Fibroblast of skin of left biceps (primary cell): ENCODE measurements at places on chromosomes 2 and 18.

DNA sequence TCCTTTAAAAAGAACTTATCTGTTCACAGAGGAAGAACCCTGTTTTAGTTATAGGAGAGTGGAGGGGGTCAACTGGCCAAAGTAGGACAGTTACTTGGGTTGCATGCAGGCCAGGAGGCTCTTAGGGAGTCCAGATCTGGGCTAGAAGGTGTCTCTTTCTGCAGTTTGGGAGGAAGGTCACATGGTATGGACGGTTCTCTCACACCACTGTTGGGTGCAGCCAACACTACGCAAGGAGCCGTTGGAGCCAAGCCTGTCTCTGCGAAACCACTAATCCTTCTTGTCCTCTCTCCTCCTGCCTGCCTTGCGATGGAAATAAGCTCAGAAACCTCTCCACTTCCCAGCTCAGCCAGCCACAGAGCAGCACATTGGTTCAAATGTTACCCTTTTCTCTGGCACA, 105.9 kb upstream of the TGFA start:
- no peak for DNase-seq

DNA sequence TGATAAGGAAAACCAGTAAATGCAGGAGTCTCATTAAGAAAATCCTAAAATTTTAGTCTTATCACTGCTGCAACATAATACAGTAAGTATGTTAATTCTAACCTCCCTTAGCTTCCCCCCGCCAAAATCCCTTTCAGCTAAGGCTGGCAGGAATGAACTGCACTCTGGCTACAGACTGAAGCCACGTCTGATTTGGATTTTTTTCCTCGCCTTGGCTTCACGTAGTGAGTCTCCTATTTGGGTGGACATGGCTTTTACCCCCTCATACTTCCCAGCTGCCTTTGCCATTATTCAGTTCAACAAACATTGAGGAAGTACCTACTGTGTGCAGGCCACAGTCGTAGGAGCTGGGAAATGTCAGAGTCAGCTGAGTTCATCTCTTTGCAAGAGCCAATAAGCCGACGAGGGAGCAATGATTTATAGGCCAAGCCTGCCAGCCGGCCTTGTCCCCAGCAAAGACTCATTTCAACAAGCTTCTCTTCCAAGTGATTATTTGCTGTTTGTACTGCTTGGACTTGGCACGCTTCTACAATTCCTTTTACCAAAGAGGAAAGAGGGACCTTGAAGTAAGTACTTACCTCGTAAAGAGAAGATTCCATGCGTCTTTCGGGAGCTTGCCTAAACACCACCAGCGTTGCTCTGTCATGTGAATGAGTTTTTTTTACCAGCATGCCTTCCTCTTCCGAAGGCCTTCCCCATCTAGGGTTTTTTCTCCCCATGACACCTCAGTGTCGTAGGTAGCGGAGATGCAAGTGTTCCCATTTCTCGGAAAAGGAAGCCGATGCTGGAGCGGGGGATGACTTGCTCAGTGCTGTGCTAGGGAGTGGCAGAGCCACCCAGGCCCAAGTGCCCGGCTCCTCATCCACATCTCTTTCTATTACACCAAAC, 138.6 kb downstream of the KLHL29 start:
- no peak for DNase-seq

DNA sequence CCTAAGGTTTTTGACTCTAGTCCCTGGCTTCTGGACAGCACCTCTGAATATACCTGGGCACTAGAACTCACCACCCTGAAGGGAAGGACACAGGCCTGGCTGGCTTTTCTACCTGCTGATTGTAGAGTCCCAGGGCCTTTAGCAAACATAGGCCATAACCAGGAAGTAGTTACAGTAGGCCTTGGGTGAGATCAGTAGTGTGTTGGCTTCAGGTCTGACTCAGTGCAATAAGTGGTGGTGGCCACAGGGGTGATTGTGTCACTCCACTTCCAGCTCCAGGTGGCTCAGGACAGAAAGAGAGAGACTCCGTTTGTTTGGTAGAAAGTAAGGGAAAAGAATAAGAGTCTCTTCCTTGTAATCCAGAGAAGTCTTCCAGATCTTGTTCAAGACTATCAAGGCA, 101.7 kb upstream of the LGALSL start:
- no peak for DNase-seq

- DNase-seq: no peak
These were observed 495 bp upstream of the ASIC4 start for GRCh38 chr2:219513787-219514186.

- no peak for DNase-seq
These were observed 324.5 kb upstream of the MYT1L start for GRCh38 chr2:2655453-2656114.

DNA sequence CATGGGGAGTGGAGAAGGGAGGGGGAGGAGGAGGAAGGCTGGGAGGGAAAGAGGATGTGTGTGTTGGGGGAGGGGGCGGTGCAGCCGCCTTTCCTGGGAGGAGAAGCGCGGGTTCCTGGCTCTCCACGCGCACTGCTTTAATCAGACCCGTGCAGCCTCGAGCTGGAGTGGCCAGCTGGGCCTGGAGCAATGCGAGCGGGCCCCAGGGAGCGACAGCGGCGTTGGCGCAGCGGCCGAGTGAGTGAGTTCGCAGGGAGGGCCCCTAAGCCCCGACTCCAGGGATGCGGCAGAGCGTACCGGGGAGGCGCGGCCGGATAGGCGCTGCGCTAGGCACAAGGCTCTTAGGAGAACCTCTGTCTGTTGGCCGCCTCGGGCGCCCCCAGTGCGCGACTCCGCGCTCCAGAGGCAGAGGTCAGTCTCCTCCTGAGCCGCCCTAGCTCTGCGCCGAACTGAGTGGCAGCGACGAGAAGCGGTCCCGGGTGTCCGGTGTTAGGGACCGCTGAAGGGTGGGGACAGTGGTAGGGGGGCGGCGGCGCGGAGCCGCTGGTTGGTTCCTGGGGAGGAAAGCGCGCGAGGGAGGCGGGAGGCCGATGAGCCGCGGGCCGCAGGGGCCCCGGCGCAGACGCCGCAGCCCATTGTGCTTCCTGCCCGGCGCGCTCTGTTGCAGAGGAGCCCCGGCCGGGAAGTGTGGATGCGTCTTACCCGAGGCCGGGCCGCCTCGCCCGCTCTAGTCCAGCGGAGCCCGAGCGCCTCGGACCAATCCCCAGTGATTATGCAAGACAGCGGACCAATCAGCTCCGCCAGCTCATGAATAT, 455 bp upstream of the DLX1 start:
- DNase-seq: peak; percentile 90

- no peak for DNase-seq
These were observed 514.1 kb downstream of the CPS1 start for GRCh38 chr2:211070547-211070946.

DNA sequence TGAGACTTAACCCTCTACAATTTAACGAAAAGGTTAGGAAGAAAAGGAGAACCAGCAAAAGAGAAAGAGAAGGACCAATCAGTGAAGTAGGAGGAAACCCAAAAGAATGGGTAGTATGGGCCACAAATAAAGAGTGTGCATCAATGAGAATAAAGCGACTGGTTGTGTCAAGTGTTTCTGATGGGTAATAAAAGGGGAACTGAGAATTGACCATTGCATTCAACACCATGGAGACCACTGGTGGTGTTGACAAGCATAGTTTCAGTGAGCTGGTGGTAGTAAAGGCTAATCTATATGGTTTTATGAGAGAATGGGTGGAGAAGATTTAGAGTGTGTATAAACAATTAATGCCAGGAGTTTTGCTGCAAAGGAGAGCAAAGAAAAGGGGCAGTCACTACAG, 75.4 kb downstream of the CSRNP3 start:
- no peak for DNase-seq

DNA sequence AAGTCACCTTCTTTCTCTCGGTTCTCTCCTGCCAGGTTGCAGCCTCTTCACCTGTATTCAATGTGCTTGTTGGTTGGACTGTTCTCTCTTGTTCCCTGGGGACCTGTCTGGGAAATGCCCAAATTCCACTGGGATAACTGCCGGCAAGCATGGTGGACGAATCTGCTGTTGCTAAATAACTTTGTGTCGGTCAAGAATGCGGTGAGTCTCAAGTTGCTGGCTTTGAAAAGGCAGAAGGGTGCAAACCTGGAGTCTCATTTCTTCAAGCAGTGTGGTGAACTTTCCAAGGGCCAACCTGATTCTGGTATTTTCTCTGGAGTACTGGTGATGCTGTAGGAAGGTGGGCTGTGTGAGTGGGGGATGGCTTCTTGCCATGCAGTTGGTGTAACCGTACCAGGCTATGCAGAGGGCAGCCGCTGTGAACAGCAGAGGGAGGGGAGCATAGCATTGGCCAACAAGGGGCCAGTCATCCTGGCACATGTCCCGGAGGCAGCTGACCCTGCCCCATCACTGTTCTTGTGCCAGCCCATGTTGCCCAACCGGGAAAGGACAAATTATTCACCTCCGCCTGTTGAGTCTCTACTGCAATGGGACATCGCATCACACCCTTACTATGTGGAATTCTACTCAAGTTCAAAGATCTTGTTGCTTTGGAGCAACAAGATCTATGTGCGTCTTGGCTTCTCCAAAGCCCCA, 88.1 kb upstream of the SEC11C start:
- no peak for DNase-seq

DNA sequence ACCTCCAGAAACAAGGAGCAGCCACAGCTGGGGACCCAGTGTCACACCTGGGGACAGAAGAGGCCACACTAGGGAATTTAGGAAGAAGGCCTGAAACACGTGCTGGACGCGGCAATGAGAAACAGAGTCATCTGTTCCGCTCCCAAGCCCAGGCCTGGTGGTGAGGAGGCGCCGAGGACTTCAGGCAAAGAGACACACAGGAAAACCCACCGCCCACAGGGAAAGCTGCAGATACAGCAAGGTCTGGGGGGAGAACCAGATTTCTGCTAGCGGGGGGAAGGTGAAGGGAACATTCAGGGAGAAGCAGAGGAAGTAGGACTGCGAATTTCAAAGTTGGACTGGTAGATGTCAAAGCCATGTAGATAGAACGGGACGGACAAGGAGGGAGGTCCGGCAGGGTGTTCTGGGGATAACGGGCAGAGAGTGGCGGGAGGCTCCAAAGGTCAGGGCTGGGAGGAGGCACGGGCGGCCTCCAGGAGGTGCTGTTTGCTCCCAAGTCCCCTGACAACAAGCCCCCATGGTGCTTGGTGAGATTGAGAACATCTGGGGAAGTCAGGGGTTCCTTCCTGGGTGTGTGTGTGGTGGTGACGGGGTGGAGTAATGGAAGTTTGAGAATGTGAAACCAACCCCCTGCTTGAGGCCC, 351.7 kb upstream of the MYT1L start:
- DNase-seq: no peak

DNA sequence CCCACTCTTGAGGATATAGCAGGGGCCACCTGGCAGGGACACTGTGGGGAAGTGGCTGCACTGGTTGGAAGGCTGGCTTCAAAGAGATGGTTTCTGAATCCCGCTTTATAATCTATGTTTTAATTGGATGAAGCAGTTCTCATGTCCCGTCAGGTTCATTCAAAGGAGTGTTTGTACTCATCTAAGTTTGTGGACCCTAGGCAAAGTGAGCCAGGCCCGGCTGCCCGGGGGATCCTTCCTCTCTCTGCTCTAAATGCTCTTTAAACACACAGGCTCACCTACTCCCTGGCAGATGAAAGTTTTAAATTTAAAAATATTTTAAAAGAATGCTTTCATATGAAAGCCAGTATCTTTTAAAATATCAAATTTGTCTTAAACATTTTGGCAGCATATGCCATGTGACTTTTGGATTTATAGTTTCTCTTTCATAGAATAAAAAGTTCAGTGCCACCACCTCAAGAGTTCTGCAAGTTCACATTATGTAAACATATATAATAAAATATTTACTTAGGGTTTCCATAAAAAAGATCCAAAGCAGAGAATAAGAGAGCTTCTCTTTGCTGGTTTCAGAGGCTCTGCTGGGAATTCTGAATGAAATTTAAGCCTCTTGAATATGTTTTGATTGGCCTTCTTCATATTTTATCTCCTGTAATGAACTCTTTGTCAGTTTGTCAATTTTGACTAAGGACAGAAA, 143.5 kb upstream of the ALPP start:
- no peak for DNase-seq

DNA sequence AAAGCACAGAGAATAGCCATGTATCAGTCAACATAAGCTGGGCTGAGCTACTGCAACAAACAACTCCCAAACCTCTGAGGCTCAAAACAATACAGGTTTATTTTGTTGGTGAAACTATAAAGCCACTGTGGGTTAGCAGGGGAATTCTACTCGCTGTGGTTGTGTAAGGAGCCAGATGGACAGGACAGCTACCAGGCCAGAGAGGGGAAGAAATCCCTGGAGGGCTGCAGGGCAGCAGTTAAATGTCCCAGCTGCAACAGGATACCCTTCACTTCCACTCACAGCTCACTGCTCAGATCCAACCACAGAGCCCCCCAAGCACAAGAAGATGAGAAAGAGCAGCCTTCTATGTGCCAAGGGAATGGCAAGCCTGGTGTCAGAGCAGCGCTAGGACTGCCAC, 245.9 kb upstream of the RAB6C start:
- no peak for DNase-seq

GRCh38 chr2:227152093-227152766, 11.8 kb downstream of the COL4A4 start:
- no peak for DNase-seq

GRCh38 chr2:212028798-212029394, 509.7 kb downstream of the ERBB4 start:
- no peak for DNase-seq

DNA sequence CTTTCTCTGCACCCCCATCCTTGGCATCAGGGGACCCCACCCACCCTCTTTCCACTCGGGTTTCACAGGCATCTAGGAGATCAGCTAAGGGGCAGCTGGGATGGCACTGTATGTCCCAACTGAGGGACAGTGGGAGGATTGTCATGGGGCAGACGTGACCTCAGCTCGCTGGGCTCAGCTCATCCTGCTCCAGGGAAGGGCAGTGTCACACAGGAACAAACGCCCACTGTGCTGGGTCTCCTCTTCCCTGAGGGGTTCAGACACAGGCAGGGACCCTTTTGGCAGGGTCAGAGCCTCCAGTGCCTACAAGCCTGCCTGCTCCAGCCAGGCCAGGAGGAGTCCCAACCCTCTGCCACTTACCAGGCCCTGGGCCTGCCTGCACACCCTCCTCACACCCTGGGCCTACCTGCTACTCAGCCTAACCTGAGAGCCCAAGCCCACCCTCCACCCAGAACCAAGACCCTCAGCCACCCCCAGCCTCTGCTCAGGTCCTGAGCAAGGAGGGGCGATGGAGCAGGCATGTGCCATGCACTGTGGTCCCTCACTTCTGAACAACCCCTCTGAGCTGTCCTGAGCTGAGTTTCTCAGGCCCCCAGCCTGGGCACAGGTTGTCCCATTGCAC, 68.2 kb downstream of the HS1BP3 start:
- no peak for DNase-seq

DNA sequence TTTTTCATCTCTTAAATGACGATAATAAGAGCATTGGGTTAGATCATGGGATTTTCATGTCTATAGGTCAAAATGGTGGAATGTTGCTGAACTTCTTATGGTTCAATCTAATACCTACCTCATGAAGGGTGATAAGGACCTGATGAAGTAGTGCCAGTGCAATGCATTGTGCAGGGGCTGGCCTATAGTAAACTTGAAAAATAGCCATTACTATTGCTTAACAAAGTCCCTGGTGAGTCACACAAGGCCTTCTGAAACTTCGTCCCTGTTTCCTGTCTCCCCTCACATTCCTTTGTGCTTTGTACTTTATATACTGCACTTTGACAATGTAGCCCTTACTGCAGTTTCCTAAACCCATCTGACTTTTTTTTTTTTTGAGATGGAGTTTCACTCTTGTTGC, 515.9 kb downstream of the SLC4A3 start:
- DNase-seq: peak; percentile 31
